ENCODE measurements at places on chromosomes 6 and 20. TPM values are rescaled to one million over a fixed set of nuclear protein-coding genes. Genes with fewer than 3 reads are reported as not detected.

DNA sequence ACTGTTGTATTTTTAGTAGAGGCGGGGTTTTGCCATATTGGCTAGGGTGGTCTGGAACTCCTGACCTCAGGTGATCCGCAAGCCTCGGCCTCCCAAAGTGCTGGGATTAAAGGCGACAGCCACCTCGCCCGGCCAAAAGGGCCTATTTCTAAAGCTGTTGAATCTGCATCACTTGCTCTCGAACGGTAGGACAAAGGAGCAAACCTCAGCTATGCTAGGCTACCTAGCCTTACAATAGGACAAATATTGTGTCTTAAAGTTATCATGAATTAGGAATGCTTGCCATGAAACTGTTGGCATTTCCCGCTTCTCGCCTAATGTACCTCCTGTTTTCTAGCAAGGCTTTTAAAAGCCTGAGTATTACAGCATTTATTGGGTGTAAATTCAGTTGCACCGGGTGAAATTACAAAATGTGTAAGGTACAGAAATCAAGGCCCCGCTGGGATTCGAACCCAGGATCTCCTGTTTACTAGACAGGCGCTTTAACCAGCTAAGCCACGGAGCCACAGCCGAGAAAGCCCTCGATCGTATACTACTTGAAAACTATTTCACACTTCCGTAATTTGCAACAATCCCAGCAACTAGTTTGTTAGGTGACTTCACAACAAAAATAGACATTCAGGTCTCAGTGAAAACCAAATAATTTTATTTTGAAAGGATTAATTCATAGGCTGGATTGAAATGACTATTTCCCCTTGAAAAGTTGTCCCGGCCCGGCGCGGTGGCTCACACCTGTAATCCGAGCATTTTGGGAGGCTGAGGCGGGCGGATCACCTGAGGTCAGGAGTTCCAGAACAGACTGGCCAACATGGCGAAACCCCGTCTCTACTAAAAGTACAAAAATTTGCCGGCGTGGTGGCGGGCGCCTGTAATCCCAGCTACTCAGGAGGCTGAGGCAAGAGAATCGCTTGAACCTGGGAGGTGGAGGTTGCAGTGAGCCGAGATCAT lies 211.6 kb upstream of the ZNF184 start:
- DNase-seq = peak; percentile 86

- DNase-seq = no peak
Measured at GRCh38 chr6:57329933-57330332, 12.5 kb downstream of the PRIM2 start.

The DNAJC5 gene
- 38.5 TPM for total RNA-seq

- DNase-seq = no peak
Measured at GRCh38 chr6:53441035-53441493, 92.3 kb upstream of the ELOVL5 start.

DNA sequence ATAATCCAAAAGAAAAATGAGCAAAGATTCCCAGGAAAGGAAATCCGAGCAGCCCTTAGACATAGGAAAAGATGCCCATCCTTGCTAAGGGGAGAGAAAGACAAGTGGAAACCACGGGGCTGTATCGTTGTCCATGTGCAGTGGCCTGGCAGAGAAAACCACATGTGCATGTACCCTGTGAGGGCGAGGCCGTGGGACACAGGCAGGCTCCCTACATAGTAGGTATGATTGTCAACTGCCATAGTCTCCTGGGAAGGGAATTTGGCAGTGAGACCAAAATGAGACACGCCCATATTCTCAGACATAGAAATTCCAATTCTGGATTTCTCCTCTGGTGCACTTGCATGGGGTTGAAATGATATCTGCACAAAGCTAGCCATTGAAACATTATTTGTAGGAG lies 169.7 kb upstream of the SALL4 start:
- no peak for DNase-seq

The POPDC3 gene
- total RNA-seq = not detected

The SMLR1 gene
- total RNA-seq = not detected

The ADGRB3 gene
- under 0.01 TPM for total RNA-seq

DNA sequence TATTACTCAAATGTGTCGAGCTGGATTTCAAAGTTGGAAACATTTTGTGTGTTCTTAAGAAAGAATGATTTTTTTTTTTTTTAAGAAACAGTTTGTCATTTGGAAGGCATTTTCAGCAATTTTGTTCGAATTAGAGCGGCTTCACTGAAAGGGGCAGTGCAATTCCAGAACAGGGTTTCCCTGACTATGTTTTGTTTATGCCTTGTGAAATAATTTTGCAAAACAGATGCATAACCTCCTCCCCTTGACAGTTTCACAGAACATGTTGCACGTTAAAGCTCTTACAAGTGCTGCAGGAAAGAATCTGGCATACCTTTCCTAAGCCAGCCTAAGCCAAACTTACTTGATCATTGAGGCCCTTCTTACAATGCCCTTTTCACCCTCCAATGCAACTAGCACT lies 216.0 kb upstream of the SSTR4 start:
- no peak for DNase-seq

The OVOL2 gene
- not detected for total RNA-seq

- DNase-seq = no peak
Measured at GRCh38 chr20:38095017-38095686, 61.6 kb downstream of the RPRD1B start.

DNA sequence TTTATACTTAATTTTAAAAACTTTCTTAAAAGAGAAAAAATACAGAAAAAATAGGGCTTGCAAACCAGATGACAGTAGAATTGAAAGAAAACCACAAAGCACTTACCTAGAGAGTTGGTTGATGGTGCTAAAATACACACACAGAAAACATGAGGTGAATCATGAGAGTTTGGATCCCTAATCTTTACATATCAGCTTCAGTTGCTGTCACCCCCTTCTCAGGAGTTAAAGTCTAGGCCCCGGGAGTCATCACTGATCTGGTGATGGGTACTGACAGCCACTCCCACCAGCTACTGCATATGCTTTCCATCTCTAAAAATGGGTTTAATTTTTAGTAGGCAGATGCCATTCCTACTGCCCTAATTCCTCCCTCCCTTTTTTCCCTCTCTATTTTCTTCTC lies 16.7 kb downstream of the TSBP1 start:
- no peak for DNase-seq

The TEAD3 gene
- 0.54 TPM for total RNA-seq

- DNase-seq = no peak
Measured at GRCh38 chr20:64136004-64136710, 28.1 kb upstream of the MYT1 start.

DNA sequence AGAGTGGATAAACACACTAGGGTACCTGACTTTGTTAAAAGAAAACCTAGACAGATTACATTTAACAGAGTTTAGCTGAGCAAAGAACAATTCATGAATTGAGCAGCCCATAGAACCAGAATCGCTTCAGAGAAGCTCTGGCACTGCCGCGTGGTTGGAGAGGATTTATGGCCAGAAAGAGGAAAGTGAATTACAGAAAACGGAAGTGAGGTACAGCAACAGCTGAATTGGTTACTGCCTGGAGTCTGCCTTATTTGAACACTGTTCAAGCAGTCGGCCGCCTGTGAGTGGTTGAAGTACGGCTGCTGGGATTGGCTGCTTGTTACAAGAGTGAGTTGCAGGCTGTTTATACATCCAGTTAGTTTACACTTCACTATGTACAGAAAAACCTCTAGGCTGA lies 253.8 kb upstream of the CDYL start:
- DNase-seq = no peak

- DNase-seq = no peak
Measured at GRCh38 chr6:1247056-1247455, 64.8 kb upstream of the FOXQ1 start.

All from hematopoietic multipotent progenitor cell (in vitro differentiated cells).